ENCODE measurements at places on chromosomes 12 and 14.
A peak's percentile ranks its signal among the peaks of the same experiment; 100 is the strongest.

DNA sequence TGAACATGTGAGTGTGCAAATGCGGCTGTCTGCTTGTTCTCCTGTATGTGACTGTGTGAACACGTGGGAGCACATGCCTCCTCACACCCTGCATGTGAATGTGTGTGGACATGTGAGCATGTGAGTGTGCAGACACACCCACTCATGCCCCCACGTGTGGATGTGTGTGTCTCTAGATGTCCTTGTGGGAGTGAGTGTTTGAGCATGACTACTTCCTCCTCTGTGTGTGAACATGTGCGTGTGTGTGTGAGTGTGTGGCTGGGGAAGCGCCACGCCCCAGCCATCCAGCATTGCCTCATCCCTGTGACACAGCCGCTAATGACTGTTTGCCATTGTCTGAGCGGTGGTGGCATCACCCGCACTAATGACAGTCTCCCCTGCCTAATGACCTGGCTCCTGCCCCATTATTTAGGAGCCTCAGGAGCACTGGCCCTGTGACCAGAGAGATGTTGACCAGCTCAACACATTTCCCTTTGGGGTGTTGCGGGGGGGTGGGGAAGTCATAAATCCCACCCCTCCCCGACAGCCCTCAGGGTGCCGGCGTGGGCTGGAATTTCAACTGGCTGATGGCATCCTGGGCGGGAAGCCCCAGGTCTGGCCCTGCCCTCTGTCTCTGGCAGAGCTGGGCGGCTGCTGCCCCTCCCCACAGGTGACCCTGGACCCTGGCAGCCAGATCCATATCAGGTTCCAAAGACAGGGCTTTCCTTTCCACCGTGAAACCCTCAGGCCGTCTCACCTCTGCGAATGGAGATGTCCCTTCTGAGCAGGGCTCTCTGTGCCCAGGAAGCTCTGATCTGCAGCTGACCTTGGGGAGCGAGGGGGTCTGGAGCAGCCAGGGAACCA lies 11.5 kb upstream of the KRT80 start:
- peak; percentile 86 for DNase-seq

GRCh38 chr14:56040121-56040520 lies 78.1 kb upstream of the PELI2 start:
- no peak for DNase-seq

- no peak for DNase-seq
Observed at GRCh38 chr14:26702721-26703230, 104.9 kb upstream of the NOVA1 start.

GRCh38 chr12:31246470-31246850 lies 79.5 kb downstream of the SINHCAF start:
- no peak for DNase-seq

DNA sequence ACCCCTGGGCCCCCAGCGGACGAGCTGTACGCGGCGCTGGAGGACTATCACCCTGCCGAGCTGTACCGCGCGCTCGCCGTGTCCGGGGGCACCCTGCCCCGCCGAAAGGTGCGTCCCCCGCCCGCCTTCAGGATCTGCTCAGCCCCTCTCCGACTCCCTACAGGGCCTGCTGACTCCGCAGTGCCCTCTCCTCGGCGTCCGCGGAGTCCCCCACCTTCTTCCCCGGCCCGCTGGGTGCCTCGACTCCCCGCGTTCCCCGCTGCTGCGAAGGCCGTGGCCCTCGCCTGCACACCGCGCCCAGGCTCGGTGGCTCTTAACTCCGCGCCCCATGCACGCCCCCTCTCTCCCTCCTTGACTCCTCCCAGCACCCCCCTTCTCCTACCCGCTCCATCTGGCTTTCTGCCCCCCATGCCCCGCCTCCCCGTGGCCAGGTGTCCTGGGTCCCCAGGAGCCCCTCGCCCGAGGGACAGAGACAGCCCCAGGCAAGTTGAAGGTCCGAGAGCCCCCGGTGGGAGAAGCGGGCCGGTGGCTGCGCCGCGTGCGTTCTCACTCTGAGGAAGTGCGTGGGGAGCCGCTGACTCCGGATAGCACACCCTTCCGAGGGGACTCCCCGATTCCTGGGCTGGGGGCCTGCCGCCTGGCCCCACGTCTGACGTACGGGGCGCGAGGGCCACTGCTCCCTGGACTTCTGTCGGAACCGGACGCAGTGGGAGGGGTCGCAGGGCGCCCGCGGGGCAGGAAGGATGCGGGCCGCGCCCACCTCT lies 594 bp downstream of the TAMALIN start:
- DNase-seq = no peak

DNA sequence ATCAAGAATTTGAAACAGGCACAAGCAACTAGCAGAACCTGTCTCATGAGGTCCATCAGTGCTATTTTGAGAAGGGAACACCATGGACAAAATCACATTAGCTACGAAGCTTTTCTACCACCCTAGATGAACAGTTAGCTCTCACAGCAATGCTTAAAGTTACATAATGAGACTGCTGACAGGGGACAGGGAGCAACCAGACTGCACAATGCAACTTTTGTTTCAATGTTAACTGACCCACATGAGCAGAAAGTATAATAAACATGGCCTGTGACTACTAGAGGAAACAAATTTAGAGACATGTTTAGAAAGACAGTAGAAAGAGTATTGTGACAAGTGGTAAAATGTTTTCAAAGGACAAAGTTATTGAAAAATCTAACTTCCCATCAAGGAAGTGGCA lies 282.8 kb downstream of the CEP128 start:
- DNase-seq = no peak

DNA sequence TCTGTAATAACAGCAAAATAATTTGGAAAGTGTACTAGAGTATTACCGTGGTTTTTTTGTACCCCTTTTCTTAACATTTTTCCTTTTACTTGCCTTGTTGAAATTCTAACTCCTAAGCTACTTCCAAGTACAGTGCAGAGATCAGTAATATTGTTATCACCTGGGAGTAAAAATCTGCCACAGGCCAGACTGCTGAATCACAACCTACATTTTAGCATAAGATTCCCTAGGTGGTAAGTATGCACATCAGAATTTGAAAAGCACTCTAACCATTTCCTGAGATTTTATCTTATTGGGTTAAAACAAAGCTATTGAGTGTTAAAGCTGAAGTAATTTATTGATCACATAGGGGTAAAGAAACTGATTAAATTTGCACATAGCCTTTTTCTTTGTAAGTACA lies 55.2 kb upstream of the KCNH3 start:
- DNase-seq = no peak

GRCh38 chr12:30880061-30880460 lies 46.5 kb upstream of the TSPAN11 start:
- peak; percentile 94 for DNase-seq

Measured in NCI-H2029 treated with DMSO at 0.1 percent for 48 hours (cell line).